ENCODE measurements at places on chromosomes 12 and 14.

GRCh38 chr12:132355742-132356681, 26.6 kb upstream of the GALNT9 start:
- DNase-seq, result no peak

DNA sequence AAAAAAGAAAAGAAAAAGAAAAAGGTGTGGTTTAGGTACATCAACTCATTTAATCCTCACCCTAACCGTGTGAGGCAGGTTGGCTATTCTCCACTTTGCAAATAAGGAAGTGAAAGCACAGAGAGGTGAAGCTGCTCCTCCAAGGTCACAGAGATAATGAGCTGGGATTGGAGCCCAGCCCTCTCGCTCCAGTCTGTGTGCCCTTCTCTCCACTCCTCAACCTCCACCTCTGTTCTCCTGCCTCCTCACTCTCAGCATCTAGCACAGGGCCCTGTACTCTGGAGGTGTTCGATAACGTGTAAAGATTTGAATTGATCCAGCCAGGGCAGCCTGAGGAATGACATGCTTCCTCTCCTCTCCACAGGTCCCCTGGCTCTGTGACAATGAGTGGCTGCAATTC, 502.3 kb downstream of the TMEM132D start:
- no peak for DNase-seq

GRCh38 chr14:85991156-85991555, 461.2 kb downstream of the FLRT2 start:
- DNase-seq, result no peak

DNA sequence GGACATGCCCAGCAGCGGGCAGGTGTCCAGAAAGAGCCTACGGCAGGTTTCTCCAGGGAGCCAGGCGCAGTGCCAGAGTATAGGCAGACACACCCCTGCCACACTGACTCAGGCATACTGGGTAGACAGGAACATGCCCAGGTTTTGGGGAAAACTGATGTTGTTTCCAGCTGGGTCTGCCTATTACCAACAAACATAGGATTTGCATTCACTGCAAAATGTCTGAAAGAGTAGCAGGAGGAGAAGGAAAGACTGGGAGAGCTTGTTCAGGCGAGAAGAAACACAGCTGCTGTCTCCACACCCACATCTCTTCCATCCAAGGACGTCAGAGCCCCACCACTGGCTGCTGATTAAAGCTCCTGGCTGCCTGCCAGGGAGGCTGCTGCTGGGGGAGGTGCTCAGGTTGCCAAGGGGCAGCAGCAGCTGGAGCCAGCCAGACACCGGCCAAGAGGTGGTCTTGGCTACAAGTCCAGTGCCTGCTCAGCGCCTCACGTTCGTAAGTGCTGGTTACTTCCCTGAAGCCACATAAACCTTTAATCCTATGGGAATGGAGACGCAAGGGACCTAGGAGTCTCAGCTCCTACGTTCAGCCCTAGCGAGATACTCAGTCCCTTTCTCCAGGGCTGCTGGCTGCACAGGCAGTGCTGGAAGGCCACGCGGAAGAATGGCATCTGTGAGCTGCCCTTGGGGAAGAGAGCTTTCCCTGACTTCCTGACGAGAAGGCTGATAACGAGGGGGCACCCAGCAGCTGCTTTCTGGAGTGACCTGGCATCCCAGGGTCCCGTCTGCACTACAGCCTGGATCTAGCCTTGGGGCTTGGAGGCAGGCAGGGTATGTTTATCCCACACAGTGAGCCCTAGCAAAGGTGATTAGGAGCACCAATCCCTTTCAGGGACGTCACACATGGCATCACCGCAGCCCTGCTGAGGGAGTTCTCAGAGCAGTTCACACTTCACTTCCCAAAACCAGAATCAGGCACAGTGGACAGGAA, 58.1 kb downstream of the PLEKHG3 start:
- peak; percentile 16 for DNase-seq
